Activated CD4-positive, alpha-beta T cell treated with anti-CD3 and anti-CD28 coated beads, Interleukin-2, amount 50 U/mL, for 1 hour (primary cell): ENCODE measurements at places on chromosomes 1 and 21.

GRCh38 chr1:236301958-236302335 is 20.2 kb upstream of the ERO1B start:
- DNase-seq: no peak

- no peak for DNase-seq
These were observed 142.9 kb downstream of the DHRS3 start for GRCh38 chr1:12475101-12475500.

GRCh38 chr1:27655151-27655937 is 16.6 kb downstream of the IFI6 start:
- no peak for DNase-seq

GRCh38 chr1:21652101-21652936 is 16.8 kb downstream of the RAP1GAP start:
- DNase-seq: no peak

GRCh38 chr1:74780594-74780993 is 47.6 kb downstream of the TYW3 start:
- DNase-seq: no peak

- DNase-seq: no peak
These were observed 15.6 kb downstream of the BACE2 start for GRCh38 chr21:41183575-41183974.

DNA sequence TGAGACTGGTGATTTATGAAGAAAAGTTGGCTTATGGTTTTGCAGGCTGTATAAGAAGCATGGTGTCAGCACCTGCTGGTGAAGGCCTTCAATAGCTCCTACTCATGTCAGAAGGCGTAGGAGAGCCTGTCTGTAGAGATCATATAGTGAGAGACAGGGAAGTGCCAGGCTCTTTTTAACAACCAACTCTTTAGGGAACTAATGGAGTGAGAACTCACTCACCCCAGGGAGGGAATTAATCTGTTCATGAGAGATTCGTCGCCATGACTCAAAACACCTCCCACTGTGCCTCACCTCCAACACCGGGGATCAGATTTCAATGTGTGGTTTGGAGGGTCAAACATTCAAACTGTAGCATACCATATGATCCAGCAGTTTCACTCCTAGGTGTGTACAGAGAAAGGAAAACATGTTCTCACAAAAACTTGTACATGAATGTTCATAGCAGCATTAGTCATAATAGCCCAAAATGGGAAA is 72.6 kb downstream of the TTC3 start:
- no peak for DNase-seq

DNA sequence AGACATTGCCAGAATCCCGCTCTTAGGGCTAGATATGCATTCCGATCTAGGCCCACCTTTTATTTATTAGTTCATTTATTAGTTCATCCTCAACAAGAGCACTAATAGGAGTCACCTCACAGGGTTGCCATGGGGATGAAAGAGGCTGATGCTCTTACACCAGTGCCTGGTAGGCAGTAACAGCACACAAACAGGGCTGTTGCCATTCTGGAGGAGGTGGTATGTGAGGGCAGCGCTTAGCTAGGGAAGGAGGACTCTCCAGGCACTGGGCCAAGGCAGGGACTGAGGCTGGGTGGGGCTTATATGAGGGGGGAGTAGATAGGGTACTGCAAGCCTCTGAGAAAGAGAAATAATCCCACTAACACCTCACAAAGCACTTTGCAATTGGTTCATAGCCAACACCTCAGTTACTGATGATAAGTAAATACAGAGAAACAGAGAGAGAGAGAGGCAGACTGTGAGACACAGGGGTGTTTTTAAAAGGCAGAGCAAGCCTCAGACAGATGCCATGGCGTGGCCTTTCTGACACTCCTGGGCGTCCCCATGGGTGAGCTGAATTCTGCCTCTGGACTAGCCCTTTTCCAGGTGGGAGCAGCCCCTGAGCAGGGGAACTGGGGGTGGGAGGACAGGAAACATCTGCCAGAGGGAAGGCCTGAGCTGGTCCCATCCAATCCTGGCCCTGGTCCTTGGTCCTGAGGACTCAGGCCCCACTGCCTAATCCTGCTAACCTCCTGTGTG is 5.9 kb downstream of the FCGR2A start:
- no peak for DNase-seq

DNA sequence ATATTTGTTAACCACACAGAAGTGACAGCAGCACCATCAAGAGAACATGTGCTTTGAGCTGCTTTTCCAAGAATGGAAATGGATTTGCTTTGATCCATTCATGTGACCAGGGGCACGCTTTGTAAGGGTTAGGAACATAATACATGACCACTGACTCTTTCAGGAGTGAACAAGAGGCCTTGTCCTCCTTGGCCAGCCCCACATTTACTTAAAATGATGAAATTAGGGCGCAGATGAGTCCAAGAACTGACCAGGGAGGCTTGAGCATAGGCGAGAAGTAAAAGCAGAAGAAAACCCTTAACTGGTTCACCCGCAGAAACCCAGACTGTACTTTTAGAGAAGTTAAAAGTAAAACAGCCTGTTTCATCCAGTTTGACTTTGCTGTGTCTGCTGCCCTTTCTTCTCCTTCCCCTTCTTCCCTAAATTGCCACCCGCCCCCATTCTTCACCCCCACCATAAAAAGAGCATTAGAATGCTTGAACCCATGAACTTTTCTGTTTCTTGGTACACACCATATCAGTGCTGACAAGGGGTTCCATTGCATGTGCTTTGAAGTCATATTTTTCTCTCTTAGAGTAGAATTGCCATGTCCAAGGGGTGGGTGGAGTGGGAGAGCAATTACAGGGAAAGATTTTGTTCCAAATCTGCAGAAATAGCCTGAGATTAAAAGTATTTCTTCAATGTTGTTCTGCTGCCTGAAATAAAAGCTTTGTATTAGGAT is 2.6 kb upstream of the GLUL start:
- DNase-seq: no peak

GRCh38 chr1:109826446-109826845 is 62.7 kb upstream of the EPS8L3 start:
- no peak for DNase-seq

- DNase-seq: no peak
These were observed 13.8 kb upstream of the SAMD11 start for GRCh38 chr1:909861-910310.

DNA sequence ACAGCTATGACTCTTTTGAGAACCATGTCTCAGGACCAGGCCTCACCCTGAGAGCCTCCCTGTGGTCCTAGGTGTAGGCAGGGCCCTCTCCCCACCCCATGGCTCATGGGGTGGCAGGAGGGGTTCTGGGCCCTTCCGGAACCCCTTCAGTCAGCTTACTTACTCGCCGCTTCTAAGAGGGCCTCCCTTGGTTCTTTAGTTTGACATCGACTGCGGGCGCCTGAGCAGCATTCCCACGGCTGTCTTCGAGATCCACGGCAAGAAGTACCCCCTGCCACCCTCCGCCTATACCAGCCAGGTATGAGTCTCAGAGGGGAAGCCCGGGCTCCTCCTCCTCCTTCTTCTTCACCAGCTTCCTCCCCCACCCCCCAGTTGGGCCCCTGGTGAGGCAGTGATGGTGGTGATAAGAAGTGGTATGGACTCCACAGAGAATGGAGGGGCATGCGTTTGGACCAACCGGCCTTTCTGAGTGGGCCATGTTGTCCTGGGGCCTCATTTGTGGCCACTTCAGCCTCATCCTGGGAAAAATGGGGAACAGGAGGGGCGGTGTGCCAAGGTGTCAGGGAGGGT is 28.9 kb downstream of the KCNA10 start:
- DNase-seq: no peak

DNA sequence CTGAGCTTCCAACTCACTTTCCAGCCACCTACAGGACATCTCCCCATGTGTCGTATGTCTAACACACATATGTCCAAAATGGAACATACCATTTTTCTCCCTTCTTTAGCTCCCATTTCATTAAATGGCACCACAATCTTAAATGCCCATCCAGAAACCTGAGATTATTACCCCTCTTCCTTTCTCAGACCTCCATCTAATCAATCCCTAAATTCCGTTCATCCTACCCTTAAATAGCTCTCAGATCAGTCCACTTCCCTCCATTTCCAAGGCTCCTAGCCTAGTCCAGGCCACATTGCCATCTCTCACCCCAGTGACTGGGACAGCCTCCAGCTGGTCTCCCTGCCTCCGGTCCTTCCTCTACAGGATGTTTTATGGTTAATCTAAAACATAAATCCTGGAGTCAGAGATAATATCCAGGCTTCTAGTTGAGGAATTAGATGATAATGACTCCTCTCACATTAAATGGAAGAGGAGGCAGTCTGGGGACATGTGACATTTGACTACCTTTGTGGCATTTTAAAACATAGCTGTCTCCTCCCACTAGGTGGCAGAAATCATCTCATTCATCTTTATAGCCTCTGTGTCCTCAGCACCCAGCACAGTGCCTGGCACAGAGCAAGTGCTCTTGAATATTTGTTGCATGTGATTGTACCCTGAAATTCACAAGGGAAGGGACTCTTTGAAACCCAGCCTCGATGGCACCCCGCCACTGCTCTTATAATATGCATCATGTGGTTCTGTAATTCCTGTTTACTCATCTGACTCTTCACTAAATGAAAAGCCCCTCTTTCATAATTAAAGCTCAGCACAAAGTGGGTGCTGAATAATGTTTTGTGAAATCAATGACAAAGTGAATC is 102.3 kb downstream of the TMEM53 start:
- DNase-seq: no peak

GRCh38 chr1:9143250-9143649 is 14.3 kb upstream of the GPR157 start:
- DNase-seq: no peak

DNA sequence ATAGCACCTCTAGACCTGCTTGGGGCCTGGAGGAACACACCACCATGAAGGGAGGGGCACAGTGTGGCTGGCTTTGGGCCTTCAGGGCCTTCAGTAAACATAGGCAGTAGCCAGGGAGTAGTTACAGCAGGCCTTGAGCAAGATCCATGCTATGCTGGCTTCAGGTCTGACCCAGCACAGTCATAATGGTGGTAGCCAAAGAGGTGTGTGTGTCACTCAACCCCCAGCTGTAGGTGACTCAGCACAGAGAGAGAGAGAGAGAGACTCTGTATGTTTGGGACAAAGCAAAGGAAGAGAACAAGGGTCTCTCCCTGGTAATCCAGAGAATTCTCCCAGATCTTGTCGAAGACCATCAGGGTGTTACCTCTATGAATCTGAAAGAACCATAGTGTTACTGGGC is 250.5 kb upstream of the PKN2 start:
- no peak for DNase-seq

- DNase-seq: no peak
These were observed 15.4 kb downstream of the POLR3GL start for GRCh38 chr1:145979746-145980456.

- no peak for DNase-seq
These were observed 223.6 kb upstream of the POU3F1 start for GRCh38 chr1:38269923-38270848.

DNA sequence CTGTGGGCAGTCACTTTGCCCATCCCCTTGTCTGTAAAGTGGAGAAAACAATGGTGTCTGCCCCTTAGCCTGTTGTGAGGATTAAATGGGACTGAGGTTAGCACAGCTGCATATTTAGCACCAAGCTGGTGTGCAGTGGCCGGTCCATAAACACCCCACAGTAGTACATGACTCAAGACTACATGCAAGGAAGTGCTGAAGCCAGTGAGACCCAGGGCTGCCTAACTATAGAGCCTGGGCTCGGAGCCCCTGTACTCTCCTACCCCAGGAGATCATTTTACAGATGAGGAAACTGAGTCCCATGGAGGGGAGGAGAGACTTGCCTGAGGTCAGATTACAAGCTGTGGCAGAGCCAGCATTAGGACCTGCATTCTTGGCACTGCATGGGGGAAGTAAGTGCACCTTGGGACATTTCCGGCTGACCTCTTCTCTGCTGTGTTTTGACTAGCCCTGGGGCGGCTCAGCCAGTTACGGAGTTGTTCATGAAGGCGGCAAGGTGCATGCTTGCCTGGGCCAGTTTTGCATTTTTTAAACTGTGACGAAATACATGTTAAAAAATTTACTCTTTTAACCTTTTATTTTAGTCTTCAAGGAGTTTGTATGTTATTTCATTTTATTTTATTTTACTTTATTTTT is 3.2 kb downstream of the SERINC2 start:
- DNase-seq: no peak

DNA sequence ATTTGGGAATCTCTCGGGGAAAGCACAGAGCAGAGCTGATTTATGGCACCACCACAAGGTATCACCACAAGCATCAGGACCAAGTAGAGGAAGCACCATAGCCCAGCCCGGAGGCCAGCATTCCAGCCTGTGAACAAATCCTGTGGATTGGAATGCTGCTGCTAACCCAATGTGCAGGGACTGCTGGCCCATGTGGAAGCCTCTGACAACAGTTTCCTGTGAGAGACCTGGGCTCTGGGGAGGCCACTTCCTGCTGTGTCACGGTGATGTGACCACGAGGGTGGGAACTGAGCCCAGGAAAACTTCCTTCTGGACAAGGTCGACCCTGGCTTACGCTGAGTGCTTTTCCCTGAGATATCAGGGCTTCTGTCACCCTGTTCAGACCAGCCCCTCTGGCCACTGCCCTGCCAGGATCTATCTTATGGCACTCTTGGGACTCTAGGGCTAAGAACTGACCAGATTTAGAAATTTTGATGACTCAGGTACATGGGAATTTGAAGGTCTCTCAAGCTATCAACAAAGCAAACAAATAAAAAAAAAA is 88.3 kb upstream of the NGF start:
- no peak for DNase-seq

DNA sequence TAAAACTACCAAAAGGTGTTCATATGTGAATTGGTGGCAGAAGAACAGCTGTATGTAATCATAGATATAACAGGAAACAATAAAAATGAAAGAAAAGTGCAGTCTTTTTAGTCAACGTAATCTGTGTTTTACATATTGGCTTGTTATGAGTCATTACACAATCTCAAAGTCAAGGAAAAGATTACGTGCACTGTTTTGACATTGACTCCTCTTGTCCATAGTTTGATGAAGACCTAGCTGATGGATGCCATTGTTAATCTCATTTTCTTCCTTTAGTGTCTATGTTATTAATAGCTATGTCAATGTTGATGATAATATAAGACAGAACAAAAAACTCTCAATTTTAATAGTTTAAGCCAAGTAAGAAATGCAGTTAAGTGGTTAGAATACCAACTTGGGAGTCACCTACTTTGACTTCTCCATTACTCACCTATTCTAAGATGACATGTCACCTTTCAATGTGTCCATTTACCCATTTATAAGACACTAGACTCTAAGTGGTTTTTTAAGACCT is 84.5 kb upstream of the SAMSN1 start:
- no peak for DNase-seq

DNA sequence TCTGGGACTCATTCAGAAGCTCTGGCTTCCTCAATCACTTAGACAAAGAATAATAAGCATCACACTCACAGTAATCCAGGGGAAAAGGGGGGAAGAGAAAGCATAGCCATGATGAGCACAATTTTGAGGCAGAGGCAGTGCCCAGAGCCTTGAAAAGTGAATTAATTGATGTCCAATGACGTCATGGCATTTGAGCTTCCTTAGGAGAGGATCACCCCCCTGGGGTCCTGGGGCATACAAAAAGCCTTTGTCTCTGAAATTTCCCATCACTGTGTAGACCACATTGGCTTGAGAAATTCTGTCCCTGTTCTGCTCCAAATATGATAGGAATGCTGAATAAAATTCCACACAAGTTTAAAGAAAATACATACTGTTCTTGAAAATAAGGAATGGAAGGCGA is 84.3 kb upstream of the COA6 start:
- no peak for DNase-seq

GRCh38 chr21:46368533-46369285 is 44.8 kb downstream of the PCNT start:
- peak; percentile 15 for DNase-seq
